ENCODE measurements at places on chromosomes 16 and 17.

DNA sequence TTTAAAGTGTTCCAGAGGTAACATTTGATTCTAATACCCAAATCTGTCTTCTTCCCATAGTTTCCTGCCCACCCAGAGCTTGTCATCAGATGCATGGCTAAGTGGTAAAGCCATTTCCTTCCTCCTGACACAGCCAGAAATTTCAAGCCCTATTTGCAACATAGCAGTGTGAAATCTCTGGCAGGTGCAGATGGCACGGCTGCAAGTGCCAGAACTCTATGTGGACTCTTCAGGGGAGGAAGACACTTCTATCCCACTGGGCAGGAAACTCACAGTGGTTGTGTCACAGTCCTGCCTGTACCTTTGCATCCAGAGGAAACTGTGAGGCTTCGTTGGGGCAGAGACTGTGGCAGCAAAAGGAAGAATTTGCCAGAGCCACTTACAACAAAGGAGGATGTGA, 13.2 kb downstream of the DYNLRB2 start:
- DNase-seq = no peak

- no peak for DNase-seq
Observed at GRCh38 chr17:77684803-77685798, 273.4 kb upstream of the TNRC6C start.

DNA sequence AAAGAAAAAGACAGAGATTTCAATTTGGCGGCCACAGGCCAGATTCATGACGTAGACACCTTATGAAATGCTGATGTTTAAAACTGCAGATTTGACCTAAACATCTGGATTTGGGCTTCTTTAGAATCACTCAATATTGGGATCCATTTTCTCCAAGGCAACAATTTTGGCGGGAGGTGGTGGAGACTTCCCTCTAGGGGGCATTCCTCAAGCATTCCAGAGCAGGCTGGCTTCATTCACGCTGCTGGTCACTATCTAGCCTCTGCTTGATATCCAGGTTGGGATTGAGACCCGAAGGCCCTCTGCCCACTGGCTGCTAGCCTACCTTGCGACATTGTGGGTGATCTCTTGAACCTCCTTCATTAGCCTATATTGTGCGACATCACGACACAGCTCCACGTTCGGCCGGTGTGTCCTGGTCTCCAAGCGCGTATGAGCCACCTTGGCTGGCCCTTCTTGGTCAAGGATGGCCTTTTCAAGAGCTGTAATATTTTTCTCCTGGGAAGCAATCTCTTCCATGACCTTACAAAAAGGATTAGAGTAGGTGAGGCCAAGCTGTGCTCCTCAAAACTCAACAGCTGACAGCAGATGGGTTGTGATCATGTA, 24.5 kb downstream of the FBXO39 start:
- no peak for DNase-seq

DNA sequence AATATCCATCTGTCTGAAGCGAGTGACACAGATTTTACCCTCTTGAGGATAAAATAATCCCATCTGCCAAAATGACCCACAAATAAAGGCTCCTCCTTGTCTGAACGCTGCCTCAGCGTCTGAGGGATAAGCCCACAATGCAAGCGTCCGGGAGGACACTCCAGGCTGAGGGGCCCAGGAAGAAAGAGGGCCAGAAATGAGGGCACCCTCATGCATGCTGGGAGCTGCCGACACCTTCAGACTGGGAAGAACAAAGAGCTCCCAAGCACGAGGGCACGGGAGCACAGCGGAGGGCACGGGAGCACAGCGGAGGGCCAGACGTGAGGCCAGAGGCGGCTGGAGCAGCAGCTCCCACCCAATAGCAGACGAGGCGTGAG, 126.9 kb downstream of the ZNF778 start:
- DNase-seq = no peak

DNA sequence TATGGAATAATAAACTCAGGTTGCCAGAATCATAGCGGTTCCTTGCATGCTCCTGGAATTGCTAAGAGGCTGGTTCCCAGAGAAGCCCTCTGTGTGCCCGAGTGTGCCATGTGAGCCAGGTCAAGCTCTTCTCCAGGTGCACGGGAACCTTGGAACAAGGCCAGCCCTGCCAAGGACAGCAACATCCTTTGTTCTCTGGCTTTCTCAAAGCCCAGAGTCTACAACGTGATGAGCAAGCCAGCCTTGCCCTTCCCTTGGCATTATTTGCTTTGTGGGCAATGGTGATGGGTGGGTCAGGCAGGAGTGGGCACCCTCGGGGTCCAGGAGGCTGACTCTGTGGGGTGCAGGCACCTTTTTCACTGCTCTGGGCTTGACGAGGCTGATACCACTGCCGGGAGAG, 14.2 kb upstream of the SEC14L1 start:
- no peak for DNase-seq

DNA sequence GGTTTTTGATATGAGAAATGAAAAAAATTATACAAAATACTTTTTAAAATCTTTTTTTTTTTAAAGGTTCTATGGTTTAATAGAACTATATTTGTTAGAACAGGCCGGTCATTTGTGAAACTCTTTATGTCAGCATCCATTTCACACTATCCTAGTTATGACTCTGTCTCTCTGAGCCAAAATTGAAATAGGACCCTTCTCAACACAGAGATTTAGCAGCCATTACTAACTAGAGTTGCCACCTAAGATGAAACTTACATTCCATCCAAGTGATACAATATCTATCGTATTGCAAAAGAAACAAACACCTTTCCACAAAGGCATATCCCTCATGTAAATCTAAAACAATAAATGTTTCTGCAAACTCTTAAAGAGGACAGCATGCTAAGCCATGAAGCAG, 249.8 kb downstream of the CDH11 start:
- no peak for DNase-seq

DNA sequence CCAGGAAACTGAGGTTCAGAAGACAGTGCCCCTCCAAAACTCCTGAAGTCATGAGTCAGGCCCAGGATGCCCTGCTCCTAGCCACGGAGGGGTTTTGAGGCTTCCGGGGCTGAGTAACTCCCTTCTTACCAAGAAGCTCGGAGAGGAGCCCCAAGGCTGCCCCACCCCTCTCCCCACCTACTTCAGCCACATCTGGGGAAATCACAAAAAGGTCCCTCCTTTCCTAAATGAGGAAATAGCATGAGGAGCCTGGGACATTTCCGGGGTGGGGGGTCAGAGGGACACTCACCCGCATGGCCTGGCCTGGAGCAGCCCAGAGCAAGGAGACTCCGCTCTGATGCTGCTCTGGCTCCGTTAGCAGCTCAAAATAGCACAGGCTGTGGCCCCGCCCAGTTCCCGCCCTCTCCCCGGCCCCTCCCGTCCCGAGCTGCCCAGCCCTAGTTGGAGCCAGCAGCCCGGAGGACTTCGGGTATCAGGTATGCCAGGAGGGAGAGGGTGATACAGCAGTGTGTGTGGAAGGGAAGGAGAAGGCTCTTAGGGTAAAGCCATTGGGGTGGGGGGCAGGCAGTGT, 40.1 kb downstream of the MYO18A start:
- peak; percentile 79 for DNase-seq

DNA sequence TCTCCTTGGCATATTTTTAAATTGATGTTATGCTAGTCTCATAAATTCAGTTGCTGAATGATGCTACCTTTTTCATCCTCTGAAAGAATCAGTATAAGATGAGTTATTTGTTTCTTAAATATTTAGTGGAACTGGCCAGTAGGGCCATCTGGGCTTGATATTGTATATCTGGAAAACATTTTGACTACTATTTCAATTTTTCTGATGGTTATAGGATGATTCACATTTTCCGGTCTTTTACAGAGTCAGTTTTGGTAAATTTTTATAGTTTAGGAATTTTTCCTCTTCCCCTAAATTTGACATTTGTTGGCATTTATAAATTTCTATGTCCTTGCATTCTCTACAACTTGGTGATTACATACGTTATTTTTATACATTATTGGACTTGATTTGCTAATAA, 296.3 kb upstream of the AXIN2 start:
- peak; percentile 7 for DNase-seq

GRCh38 chr17:16473044-16474011, 18.7 kb downstream of the LRRC75A start:
- DNase-seq = no peak

GRCh38 chr17:15091825-15092224, 173.3 kb downstream of the PMP22 start:
- peak; percentile 15 for DNase-seq

GRCh38 chr16:64782484-64782883, 339.4 kb downstream of the CDH11 start:
- DNase-seq = no peak

- no peak for DNase-seq
Observed at GRCh38 chr17:4753392-4753791, 13.7 kb upstream of the CXCL16 start.
